ENCODE measurements at places on chromosomes 6 and 20.

DNA sequence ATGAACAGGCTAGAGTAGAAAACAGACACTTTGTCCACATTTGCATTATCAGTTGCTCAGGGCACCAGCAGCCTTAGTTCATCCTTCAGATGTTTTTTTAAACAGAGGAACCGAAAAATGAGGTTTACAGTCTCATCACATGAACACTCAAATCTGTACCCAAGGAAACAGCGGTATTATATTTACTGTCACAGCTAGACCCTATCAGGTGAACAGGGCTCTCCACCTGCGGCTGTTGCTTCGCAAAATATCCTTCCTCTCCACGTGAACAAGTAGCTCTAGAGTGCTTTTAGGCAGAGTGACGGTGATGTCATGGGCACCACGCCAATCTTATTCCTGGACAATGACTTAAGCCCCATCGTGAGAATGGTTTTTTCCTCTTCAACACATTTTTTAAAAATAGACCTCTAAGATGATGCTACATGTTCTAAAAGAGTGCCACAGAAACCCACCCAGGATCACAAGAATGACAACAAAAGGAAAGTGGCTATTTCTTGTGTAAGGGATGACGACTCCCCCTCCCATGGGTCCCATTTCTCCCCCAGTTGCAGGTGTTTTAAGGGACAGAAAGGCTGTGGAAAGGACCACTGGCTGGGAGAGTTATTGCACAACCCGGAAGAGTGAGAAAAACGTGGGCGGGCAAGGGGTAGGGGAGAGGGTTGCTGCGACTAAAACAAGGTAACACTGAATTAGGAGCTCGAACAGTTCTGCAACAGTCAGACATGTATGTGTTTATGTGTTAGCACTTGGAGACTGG is 77.7 kb downstream of the EFHC1 start:
- peak; percentile 58 for DNase-seq

- peak; percentile 38 for DNase-seq
Observed at GRCh38 chr6:118968416-118968815, 33.5 kb upstream of the MCM9 start.

DNA sequence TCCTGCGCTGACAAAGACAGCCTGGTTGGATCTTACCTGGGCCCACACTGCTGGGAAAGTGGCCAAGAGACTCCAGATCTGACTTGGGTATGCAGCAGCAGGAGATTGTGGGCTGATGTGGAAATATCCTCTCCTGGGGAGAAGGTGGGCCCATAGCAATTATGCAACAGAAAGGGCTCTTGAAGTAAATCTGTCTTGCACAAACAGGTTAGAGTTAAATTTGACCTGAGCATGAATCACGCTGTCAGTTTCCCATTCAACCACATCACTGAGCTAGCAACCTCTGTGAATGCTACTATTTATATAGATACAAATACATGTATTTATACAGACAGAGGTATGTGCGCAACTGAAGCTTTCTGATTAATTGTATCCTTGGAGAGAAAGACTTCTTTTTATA is 28.3 kb upstream of the PDYN start:
- DNase-seq = no peak

DNA sequence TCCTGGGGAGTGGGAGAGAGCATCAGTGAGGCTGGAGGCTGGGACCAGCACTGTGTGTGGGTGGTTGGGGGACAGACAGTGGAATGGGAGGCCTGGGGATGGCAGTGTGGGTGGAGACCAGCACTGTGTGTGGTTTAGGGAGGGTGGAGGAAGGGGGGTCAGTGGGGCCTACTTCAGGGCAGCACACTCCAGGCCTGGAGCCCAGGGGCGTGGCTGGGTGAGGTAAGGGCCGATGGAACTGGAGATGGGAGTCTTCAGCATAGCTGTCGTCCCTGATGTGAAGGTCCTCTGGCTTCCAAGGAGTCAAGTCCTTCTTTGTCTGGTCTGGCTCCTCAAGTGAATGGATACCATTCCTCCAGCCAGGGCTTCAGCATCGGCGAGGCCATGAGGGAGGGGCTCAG is 18.6 kb downstream of the KCNK17 start:
- peak; percentile 39 for DNase-seq

- DNase-seq = no peak
Observed at GRCh38 chr6:150719831-150720230, 120.1 kb downstream of the PLEKHG1 start.

DNA sequence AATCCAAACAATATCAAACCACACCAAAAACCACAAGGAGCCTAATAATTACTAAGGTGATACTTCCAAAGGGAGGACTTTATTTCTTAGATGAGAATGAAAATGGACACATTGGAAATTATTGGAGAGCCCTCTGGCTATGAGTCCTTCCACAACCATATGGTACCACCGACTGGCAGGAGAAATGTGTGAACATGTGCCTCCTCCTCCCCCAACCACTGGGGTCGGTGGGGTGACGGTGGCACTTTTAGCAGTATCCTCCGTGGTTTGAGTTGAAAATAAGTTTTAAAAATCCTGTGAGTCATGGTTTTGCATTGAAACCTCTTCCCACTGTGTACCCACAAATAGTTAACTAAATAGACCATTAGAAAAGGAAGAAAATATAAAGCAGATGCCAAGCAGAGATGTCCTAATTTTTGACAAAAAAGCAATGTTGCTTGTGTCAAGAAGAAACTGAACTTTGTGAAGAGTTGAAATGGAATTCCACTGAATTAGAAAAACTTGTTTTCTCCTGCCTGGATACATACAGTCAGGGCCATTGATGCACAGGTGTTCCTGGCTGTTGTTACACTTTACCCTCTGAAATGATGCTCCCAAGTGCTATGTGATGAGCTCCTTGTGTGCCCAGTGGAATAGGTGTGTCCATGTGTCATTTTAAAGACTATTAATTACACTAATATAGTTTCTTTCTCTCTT is 3.2 kb downstream of the EDN1 start:
- DNase-seq = no peak

DNA sequence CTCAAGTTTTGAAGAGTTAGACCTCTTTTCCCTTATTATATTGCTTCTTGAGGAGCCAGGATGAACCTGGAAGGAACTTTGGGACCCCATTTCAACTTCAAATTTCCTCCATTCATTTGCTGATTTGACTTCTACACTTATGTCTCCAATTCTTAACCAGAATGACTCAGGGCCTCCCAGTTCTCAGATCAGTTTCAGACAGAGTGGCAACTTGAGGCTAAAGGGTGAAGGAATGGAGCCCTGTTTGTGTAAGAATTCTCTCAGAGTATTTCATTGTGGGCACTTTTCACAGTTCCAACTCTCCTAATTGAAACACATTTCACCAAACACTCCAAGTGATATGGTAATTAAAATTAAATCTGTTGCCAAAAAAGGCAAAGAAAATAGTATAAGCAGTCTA is 109.0 kb upstream of the FLRT3 start:
- peak; percentile 33 for DNase-seq

DNA sequence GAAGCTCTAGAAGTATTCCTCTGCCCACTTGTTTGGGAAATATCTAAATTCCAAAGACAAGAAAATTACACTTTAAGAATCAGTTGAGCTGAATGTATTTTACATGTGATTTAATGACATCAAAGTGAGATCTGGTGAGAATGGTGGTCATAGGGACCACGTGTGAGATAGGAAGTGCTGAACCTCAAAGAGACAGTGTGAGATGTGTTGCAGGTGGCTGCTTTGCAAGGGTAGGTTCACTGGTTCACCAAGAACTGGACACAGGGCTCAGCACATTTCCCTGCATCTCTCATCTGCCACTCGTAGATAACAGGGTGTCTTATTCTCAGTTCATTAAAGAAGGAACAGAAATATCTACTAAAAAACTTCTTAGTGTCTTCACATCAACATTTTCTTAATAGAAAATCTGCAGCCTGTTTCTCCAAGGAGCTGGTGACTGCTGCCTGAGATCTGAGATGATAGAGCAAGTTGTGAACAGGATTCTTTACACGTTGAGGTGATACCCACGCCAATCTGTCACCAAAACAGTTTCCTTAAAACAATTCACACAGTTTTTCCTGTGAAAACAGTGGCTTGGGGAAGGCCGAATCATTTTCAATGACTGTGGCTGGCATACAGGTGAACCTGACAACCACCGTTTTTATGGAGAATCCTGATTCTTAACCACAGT is 7.2 kb downstream of the CCR6 start:
- no peak for DNase-seq

GRCh38 chr6:99236010-99236409 is 113.5 kb downstream of the FAXC start:
- DNase-seq = no peak

GRCh38 chr6:1278061-1278720 is 33.7 kb upstream of the FOXQ1 start:
- no peak for DNase-seq

GRCh38 chr20:8778387-8778786 is 290.5 kb upstream of the PLCB4 start:
- no peak for DNase-seq
